Ureter (tissue), 1 donor: ENCODE measurements at places on chromosomes 3 and 15.

DNA sequence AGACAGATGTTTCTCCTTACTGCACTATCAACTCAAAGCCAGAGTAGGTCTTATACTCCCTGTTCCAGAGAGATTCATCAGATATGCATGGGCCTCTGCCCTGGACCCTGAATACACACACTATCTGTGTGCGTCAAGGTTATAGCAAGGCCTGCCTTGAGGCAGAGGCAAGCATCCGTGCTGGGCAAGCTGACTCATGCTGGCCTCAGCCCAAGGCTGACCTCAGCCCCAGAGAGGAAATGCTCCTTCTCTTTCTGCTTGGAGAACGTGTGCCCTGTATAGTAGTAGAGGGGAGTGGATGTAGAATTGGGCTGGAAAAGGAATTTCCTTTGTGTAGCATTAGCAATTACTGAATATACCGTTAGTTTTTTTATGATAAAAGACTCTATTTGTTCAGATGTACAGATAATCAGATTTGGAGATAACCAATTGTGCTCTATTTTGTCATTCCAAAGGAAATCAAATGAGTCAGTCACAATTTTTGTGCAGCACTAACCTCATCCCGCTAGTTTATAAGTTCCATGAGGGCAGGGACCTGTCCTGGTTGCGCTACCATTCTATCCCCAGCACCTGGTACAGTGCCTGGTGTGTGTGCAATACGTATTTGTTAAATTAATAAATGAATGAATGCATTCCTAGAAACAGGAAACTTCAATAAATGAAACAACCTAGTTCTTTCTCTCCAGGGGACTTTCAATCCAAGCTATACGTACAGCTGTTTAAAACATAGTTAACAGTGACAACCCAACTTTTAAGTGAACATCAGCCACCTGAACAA, 13.3 kb upstream of the PAQR9 start:
- peak; percentile 70 for DNase-seq

DNA sequence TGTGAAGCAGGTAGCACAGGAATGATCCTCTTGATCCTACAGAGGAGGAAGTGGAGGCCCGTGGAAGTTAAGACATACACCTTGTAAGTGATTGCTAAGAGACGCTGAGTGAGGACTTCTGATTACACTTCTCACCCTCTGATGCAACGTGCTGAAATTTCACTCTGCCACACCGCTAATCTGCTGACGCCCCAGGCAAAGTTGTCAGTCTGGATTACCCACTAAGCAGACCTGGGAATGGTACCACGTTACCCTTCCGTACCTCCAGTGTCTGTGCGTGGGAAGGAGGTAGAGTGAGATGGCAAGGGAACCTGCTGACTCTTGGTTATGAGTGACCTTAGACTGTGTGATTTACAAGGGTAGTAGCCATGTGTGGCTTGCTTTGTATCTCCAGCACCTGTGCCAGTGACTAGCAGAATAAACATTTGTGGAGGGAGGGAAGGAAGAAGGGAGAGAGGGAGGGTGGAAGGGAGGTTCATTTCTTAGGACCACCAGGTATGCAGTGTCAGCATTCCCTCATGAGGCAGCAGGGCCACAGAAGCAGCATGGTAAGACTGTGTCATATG, 115.0 kb downstream of the ALDH1A2 start:
- DNase-seq: no peak

- DNase-seq: no peak
These were observed 107.8 kb downstream of the MBNL1 start for GRCh38 chr3:152376351-152377183.

GRCh38 chr3:186132487-186132886, 23.6 kb upstream of the ETV5 start:
- DNase-seq: no peak

DNA sequence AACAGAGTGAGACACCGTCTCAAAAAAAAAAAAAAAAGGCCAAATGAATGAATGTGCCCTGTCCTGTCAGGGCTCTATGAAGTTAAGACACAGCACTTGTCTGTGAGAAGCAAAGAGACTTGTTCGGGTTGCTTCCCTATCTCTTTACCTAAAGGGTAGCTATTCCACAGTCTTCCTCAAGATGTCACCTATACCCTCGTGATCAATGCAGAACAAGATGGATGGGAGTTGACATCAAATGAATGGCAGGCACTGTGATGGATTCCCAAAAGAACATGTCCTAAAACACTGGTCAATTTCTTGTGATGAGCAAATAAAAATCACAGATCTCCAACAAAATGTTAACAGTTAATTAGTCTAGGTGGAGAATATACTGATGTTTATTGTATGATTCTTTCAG, 9.5 kb downstream of the TADA3 start:
- DNase-seq: no peak

DNA sequence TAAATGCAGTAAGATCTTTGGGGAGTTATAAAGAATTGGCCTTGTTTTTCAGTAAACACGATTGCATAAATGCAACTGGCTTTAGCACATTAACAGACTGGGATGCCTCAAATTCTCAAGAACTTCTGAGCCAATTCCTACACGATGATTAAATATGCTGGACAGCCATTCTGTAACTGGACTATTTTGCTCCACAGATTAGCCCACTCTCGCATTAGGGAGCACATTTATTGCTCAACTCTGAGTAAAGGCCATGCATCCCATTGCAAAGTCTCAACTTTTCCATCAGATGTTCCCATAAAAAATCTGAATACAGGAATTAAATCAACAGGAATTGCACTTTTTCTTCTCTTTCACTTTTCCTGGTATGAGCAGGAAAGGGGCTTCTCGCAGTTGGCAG, 66.7 kb upstream of the PRICKLE2 start:
- DNase-seq: no peak

DNA sequence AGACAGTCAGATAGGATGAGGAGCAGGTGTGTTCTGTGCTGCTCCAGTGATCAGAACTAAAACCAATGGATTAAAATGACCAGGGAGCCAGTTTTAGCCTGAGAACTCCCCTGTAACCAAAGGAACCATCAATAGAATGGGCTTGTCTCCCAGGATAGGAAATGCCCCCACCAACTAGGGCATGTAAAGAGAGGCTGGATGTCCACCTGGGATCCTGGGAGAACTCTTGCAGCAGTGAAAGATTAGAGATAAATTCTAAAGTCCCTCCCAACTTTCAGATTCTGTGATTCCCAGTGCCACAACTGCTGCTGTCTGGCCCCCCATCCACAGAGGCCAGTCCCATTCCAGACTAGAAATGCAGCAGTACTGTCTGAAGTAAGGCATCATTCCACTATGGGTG, 33.8 kb downstream of the HDC start:
- DNase-seq: no peak

DNA sequence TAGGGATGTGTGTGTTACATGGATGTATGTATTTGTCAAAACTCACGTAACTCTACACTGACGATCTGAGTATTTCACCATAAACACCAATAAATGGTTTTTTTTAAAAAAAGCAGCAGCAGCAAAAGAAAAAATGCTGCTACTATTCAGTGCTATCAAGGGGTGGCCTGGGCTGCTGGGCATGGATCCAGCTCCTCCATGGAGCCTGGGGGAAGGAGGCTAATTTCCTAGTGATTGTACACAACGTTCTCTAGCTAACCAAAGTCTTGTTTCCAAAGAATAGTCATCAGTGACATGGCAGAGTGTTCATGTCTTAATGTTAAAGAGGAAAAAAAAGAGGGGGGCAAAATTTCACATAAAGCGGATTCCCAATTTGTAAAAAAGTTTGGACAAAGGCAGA, 29.0 kb downstream of the POMGNT2 start:
- no peak for DNase-seq

GRCh38 chr3:73601011-73601410, 23.7 kb downstream of the PDZRN3 start:
- no peak for DNase-seq

GRCh38 chr15:29533647-29534046, 264.0 kb upstream of the NSMCE3 start:
- no peak for DNase-seq

- DNase-seq: no peak
These were observed 29.5 kb upstream of the SMAD3 start for GRCh38 chr15:67035886-67036285.

DNA sequence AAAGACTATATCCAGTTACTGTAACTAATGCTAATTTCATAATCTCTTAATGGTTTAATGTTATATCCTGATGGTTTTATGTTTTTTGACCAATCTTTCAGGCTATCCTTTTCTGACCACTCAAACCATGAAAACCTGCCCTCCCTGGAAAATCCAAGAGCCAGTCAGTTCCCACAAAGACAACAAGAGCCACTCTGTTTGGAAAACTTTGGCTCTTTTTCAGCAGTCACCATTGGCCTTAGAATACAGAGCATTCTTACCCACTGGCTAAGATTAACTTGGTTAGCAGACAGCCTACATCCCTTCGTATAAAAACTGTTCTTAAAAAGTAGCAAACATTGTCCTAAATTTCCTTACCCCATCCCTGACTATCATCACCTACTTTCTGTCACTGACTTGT, 32.9 kb downstream of the ALCAM start:
- DNase-seq: no peak

DNA sequence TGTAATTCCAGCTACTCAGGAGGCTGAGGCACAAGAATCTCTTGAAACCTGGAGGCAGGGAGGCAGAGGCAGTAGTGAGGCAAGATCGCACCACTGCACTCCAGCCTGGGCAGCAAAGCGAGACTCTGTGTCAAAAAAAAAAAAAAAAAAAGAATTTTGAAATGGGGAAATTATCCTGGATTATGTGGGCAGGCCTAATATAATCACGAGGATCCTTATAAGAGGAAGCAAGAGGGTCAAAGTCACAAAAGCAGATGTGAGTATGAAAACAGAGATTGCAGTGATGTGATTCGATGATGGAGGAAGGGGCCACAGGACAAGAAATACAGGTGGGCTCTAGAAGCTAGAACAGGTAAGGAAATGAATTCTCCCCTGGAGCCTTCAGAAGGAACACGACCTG, 159.6 kb downstream of the LEKR1 start:
- no peak for DNase-seq

DNA sequence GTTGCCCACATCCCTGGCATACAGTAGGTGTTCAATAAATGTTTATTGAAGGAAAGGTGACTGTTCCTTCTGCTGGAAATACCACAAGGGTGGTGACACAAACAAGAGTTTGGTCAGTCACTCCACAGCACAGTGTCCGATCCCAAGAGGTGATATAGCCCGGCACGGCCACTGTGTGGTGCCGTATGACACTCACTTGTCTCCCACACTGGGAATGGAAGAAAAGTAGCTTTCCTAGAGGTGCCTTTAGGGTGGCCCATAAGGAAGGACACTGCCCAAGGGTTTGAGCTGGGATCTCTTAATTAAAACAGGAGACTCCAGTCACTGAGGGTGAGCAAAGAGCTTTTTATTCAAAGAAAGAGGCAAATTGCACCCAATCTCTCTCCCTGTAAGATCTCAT, 40.5 kb downstream of the TGM4 start:
- DNase-seq: no peak

DNA sequence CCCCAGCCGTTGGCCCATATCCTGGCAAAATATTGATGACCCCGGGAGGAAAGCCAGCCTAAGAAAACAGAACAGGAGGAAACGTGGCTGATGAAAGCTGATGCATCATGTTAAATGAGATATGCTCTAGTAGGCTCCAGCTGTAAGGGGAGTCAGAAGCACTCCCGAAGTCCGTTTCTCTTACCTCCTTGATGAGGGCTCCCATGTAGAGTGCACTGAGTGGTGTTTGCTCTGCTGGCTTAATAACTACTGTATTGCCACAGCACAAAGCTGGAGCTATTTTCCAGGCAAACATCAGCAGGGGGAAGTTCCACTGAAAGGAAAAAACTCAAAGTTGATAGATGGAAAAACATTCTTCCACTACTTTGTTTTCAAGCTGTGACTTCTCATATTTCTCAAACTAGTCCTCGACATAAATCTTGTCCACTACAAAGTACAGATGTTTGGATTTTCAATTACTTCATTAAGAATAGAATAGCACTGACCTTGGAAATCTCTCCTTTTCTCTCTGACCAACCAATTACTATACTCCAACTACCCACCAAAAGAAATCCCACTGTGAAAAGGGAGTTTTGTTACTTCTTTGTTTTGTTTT, 72.7 kb downstream of the ALDH1A2 start:
- no peak for DNase-seq

DNA sequence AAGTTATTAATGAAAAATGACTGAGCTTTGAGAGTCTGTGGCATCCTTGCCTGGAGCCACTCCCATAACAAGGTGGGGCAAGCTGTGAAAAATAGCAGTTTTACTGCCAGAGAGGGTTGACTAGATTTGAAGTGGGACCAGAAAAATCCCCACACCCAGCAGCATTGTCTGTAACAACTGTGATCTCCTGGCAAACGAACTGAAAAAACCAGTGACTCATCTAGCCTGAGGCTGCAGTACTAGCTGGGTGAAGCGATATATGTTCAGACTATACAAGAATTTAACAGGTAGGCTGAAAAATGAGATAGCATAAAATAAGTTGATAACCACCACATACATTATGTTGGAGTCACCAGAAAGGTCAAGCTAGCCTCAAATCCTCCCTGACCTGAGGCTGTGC, 64.0 kb downstream of the DPH6 start:
- no peak for DNase-seq

DNA sequence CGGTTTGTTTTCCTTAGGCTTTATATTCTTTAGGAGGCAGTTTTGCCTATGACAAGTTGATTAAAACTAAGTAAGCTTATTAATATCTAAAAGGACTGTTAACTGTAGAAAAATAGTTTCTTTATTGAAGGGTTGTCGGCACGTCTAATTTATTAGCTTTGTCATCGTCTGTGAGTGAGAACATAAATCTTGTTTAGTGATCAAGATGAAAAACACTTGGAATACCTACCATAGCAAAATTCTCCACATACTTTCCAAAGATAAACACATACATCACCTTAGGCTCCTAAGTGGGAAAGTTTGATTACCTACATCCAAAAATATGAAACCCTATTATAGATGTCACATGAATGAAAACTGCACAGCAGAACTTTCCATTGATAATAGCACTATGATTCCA, 139.1 kb upstream of the BNIP2 start:
- no peak for DNase-seq

DNA sequence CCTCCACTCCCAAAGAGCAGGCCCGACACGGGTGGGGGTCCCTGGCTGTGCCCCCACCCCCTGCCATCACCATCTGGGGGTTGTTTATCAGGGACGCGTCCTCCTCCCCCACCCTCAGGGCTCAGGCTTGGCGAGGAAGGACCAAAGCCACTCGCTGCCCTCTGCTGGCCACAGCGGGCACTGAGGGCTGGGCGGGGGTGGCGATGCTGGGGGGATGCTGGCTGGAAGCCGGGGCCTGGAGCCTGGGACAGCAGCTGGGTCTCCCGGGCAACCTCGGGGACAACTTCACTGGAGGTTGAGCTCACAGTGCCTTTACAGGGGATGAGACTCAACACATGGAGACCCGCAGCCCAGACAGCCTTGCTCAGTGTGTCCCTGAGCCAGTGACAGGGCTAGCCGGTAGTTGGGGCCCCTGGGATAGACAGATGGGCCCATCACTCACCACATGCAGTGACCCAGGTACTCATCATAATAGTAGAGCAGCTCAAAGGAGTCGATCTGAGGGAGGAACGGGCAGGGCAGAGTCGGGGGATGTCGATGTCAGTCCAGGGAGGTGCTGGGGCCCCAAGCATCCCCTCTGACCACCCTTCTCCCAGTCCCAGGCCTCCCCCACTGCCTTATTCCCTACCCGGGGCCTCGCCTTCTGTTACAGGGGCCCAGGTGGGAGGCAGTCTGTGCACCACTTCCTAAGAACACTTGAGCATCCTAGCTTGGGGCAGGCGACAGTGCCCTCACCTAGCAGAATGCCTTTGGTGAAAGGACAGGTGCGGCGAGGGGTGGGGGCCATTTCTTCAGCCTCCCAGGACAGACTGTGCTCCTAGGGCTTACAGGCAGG, 5.9 kb upstream of the CALML4 start:
- DNase-seq: no peak
